ENCODE measurements at places on chromosomes 6 and 20.

DNA sequence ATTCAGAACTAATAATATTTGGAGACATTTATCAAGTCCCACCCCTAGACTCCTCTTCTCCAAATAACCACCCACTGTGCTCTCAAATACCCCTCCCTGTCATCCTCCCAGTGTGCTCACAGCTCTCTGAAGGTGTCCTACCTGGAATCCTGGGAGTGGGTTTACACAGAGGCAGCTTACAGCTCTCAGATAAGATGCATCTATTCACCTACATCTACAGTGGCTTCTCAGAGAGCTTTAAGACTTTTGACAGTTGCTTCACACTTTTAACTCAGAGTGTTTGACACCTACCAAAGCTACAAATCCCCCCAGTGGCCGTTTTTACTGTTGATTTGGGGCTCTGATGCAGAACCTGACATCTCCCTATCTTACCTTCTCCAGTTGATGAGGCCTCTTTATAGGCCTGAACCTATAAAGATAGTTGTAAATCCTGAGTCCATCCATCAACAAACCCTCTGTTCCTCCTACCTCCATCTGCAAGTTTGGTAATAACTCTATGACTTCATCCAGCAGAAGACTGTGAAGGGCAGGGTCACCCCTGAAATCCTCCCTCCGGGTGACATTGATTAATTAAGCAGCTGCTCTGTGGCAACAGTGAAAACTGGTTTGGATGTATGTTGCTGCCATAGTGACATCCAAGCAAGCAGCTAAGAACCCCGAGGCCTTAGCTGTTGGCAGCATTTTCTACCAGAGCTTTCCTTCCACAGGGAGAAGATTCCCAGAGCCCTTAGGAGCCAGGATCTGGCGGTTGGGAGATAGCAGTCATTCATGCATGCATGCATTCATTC, 226.1 kb upstream of the RREB1 start:
- no peak for DNase-seq

GRCh38 chr6:24686946-24687345, 20.1 kb downstream of the ACOT13 start:
- DNase-seq, result no peak

GRCh38 chr6:11009353-11009752, 34.8 kb downstream of the ELOVL2 start:
- DNase-seq, result no peak

- peak; percentile 51 for DNase-seq
These were observed 38.2 kb downstream of the SPDEF start for GRCh38 chr6:34517966-34518365.

DNA sequence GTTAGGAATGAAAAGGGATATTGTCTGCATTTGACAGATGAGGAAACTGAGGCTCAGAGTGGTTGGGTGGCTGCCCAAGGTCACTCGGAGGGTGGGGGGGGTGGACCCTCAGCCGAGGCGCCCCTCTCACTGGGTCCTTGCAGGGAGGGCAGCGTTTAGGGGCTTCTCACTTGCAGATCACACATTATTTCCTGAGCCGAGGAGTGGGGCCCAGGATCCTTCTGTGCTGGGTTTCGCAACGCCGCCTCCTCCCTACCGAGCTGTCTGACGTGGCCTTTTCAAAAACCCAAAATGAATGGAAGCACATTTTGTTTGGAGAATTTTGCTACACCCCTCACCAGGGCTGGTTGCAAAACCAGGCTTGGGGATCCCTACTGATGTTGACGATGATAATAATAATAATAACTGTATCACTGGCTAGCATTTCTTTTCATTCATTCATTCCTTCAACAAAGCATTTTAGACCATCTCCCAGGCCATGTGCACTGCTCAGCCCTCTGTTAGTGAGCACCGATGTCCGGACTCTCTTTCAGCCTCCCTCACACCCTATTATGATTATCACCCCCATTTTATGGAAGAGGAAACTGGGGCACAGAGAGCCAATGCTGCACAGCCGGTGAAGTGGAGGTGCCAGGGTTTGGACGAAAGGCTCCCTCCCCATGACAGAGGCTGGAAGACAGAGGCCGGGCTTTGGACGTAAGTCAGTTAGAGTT, 5.2 kb downstream of the DLGAP4 start:
- DNase-seq, result no peak
